Pulmonary artery endothelial cell (primary cell): ENCODE measurements at places on chromosomes 2 and 18. TPM values are rescaled to one million over a fixed set of nuclear protein-coding genes. Genes with fewer than 3 reads are reported as not detected.

GRCh38 chr2:171909266-171909665 lies 13.0 kb upstream of the HAT1 start:
- DNase-seq = no peak

DNA sequence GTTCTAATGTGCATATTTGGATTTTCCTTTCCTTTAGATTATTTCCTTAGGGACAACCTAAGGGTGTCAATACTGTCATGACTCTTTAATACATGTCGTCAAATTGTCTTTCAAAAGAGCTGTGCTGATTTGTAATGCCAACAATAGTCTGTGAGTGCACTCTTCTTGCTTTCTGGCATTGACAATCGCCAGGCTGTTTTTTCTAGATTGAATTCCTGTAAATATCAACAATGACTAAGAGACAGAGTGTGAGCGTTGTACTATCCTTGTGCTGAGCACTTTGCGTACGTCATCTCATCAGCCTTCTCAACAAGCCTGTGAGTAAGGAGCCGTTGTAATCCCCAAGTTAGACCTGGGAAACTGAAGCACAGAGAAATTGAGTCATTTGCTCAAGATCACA lies 96.0 kb downstream of the ACOXL start:
- no peak for DNase-seq

DNA sequence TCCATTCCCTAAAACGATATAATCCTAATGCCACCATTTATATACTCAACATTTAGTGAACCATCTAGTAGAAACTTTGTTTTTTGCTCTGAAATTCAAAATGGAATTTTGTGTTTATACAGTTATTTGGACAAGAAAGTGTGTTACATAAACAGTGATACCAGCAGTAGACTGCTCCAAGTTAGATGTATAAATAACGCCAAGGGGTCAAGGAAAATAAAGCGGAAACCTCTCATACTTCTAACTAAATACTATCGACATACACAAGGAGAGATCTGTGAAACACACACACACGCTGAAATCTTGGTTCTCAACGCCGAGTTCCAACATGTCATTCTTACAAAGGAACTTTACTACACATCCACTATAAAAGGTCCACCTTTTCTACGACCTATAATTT lies 1.2 kb downstream of the TXNL1 start:
- no peak for DNase-seq

GRCh38 chr2:229861431-229861830 lies 60.4 kb downstream of the TRIP12 start:
- DNase-seq = no peak

DNA sequence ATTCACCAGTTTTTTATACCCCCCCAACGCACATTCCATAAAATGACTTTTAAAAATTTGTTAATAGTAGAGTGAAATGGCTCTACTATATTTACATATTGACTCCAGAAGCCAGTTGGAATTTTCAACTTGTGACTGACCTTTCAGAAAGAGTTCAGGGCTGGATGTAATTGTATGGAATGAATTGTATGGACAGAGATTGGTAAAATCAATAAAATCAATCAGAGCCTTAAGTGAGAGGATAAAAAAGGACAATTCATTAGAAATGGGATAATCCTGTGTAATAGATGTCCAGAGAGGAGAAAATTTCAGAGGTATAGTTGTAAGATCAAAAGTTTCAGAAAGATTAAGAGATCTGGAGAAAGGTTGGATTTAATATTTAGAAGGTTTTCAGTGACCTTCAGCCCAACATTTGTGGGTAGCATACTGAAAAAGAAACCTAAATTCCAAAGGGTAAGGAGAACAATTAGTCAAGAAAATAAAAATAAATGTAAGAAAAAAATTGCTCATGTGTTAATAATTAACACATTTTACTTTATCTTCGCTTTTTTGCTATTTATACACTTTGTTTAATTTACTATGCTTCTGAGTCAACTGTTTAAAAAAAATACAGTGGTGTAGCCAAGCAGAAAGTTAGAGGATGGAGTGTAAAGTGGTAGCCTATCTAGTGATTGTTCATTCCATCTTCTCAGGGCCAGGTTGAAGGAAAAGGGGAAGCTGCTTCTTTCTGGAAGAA lies 385.4 kb upstream of the TMEFF2 start:
- DNase-seq = no peak

DNA sequence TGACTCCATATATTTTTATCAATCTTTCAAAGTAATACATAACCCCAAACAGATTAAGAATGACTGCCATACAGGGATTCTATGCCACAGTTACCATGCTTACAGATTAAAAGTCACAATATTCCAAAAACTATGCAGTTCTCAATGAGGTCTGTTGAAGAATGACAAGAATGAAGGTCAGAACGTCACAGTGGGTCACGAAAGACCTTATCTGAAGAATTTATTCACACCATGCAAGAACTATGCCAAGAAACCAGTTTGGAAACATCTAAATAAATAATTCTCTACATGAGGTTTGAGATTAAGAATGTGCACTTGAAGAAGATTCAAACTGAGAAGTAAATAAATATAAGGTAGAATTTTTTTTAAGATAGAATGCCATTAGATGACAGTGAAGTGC lies 253.3 kb downstream of the EXOC6B start:
- DNase-seq = no peak

GRCh38 chr2:36147670-36148390 lies 207.7 kb upstream of the CRIM1 start:
- DNase-seq = no peak

The IL37 gene
- not detected in 2 replicates for total RNA-seq

The PSMA8 gene
- not detected in 2 replicates for total RNA-seq
